ENCODE measurements at places on chromosomes 1 and 21.

DNA sequence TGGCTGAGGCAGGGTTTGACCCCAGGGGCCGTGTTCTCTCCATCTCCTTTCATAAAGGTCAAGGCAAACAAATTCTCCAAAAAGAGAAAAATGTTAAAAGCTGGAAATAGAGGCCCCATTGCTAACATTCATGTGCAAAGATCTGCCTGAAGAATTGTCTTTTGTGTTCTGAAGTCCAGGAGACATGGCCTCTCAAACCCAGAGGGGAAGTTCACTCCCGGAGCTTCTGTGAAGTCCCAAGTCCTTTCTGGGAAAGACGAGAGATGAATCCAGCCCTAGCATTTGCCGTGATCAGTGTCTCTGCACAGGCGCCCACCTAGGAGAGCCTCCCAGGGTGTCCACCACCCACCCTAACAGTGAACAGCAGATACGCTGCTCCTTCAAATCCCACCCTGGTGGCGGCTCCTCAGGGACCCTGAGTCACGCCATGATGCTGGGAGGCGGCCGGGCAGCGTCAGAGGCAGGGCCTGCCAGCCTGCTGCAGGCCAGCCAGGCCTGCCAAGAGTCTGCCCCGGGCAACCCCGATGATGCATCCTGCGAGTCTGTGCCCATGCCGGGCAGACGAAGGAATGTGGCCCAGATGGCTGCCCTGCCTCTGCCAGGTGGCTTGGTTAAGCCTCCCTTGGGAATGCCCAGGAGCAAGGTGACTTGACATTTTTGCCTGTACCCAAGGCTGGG, 5.2 kb upstream of the C2CD2 start:
- DNase-seq = no peak

DNA sequence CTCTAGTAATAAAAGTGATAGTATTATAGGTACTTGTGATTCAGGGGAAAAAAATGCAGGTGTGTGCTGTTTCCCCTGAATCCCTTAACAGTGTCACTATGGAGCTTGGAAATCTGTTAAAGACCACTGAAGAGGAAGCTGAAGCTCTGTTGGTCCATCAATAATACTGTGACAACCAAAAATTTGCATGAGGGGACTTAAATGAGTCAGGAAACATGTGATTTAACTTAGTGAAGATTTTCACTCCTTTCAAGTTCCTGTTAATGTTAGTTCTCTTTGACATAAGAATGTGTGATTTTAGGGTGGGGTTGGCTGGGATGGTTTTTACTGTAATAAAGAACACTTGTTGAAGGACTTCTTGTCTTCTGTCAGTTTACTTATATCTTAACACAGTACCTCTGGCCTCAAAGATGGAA, 32.0 kb downstream of the VANGL2 start:
- DNase-seq = no peak

- no peak for DNase-seq
Measured at GRCh38 chr1:76919085-76919484, 51.8 kb downstream of the ST6GALNAC5 start.

DNA sequence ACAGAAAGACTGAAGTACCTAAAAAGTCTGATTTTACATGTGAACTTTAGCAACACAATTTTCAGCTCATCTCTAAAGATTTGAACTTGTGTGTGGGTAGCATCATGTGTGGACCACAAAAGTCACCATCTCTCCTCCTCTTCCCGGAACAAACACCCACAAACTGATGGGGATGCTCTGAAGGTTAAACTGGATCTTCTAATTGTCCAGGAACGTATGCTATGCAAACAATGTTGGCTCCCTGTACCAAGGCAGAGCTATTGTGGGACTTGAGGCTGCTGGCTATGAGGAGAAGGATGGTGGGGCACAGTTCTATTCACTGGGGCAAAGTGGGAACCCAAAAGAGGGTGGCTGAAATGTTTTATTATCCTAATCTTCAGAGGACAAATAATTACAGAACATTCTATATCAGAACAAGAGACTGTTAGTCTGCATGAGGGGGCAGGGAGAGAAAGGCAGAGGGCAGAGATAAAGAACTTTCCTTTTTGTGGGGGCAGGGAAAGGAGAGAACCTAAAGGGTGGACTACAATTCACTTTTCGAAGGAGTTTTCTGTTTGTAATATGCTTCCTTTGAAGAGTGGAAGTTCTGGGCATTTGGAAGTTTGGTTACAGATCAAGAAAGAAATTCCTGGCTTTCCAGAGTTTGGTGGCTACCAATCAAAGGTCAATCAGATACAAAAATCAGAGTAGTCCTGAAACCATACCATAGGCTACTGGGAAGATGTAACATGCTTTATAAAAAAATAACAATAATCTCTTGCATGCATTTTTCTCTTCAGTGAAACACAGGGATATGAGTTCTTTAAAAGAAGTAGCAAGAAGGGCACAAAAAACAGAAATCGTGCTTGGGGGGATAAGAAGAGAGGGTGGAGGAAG, 62.9 kb downstream of the GADD45A start:
- DNase-seq = no peak

- DNase-seq = no peak
Measured at GRCh38 chr21:42159560-42160110, 59.3 kb upstream of the ABCG1 start.
